Osteoblast (primary cell): ENCODE measurements at places on chromosomes 2 and 18. TPM values are rescaled to one million over a fixed set of nuclear protein-coding genes. Genes with fewer than 3 reads are reported as not detected.

Gene DSG3
- 1.4 and 1.8 TPM in 2 replicates for total RNA-seq

Gene ZNF385B
- total RNA-seq, result 0.29 and 1.1 TPM in 2 replicates

Gene NTSR2
- not detected in 2 replicates for total RNA-seq

Gene RANBP2
- total RNA-seq, result 67.2 and 74.9 TPM in 2 replicates

Gene GREB1L
- total RNA-seq, result under 0.01 and 0.36 TPM in 2 replicates

Gene PXDN
- total RNA-seq, result 307 and 324 TPM in 2 replicates

Gene ABCB11
- under 0.01 TPM in 1 of 2 replicates, not detected in the other for total RNA-seq

Gene SCN7A
- total RNA-seq, result not detected in 2 replicates

Gene GULP1
- total RNA-seq, result 21.7 and 23.0 TPM in 2 replicates

Gene MEP1B
- not detected in 2 replicates for total RNA-seq

Gene ALPP
- total RNA-seq, result not detected in 2 replicates

Gene RAB27B
- 55.7 and 99.0 TPM in 2 replicates for total RNA-seq

Gene ELOA2
- total RNA-seq, result not detected in 2 replicates

Gene TLX2
- total RNA-seq, result under 0.01 and 0.36 TPM in 2 replicates

Gene TSPYL6
- total RNA-seq, result not detected in 2 replicates

Gene CFAP65
- total RNA-seq, result not detected in 2 replicates

Gene ADD2
- not detected in 2 replicates for total RNA-seq

Gene ALPI
- not detected in 2 replicates for total RNA-seq

Gene SIX3
- not detected in 2 replicates for total RNA-seq

Gene CNGA3
- 0.29 and 0.36 TPM in 2 replicates for total RNA-seq

Gene SLC14A1
- total RNA-seq, result 128 and 136 TPM in 2 replicates

Gene COBLL1
- total RNA-seq, result 10.9 and 17.4 TPM in 2 replicates

Gene MBOAT2
- total RNA-seq, result 54.3 and 56.6 TPM in 2 replicates

Gene CAPN14
- under 0.01 TPM in 2 replicates for total RNA-seq

Gene MAP3K19
- total RNA-seq, result not detected in 2 replicates

Gene RIT2
- not detected in 2 replicates for total RNA-seq

Gene LRRC30
- total RNA-seq, result not detected in 2 replicates

Gene TXNDC2
- 0.29 and 0.36 TPM in 2 replicates for total RNA-seq

Gene NLRC4
- not detected in 2 replicates for total RNA-seq

Gene NEB
- total RNA-seq, result 0.29 and 0.36 TPM in 2 replicates

Gene BCL2
- total RNA-seq, result 10.6 and 11.9 TPM in 2 replicates

Gene IL18R1
- 4.0 and 4.7 TPM in 2 replicates for total RNA-seq

Gene GKN1
- 0.29 TPM in 1 of 2 replicates, not detected in the other for total RNA-seq

Gene IL37
- total RNA-seq, result not detected in 2 replicates

Gene TOGARAM2
- total RNA-seq, result under 0.01 and 0.72 TPM in 2 replicates

Gene LRP1B
- total RNA-seq, result under 0.01 TPM in 1 of 2 replicates, not detected in the other

Gene PLGLB2
- 2.5 and 3.2 TPM in 2 replicates for total RNA-seq

Gene LRATD1
- total RNA-seq, result 5.8 and 10.0 TPM in 2 replicates

Gene EPAS1
- 198 and 260 TPM in 2 replicates for total RNA-seq

Gene GLI2
- 3.8 and 10.1 TPM in 2 replicates for total RNA-seq

Gene CMPK2
- total RNA-seq, result 2.1 and 2.2 TPM in 2 replicates

Gene RUFY4
- not detected in 2 replicates for total RNA-seq

Gene GPR45
- total RNA-seq, result not detected in 2 replicates

Gene GRHL1
- 0.29 and 0.36 TPM in 2 replicates for total RNA-seq

Gene EVA1A
- 70.9 and 74.8 TPM in 2 replicates for total RNA-seq

Gene SLC4A5
- 0.36 and 2.7 TPM in 2 replicates for total RNA-seq

Gene REG3A
- not detected in 2 replicates for total RNA-seq

Gene PTPRN
- under 0.01 and 1.2 TPM in 2 replicates for total RNA-seq

Gene HMSD
- total RNA-seq, result under 0.01 and 1.4 TPM in 2 replicates
